ENCODE measurements at places on chromosomes 12 and 14. TPM values are rescaled to one million over a fixed set of nuclear protein-coding genes. Genes with fewer than 3 reads are reported as not detected.

Gene DPF3
- total RNA-seq = 32.8 TPM

DNA sequence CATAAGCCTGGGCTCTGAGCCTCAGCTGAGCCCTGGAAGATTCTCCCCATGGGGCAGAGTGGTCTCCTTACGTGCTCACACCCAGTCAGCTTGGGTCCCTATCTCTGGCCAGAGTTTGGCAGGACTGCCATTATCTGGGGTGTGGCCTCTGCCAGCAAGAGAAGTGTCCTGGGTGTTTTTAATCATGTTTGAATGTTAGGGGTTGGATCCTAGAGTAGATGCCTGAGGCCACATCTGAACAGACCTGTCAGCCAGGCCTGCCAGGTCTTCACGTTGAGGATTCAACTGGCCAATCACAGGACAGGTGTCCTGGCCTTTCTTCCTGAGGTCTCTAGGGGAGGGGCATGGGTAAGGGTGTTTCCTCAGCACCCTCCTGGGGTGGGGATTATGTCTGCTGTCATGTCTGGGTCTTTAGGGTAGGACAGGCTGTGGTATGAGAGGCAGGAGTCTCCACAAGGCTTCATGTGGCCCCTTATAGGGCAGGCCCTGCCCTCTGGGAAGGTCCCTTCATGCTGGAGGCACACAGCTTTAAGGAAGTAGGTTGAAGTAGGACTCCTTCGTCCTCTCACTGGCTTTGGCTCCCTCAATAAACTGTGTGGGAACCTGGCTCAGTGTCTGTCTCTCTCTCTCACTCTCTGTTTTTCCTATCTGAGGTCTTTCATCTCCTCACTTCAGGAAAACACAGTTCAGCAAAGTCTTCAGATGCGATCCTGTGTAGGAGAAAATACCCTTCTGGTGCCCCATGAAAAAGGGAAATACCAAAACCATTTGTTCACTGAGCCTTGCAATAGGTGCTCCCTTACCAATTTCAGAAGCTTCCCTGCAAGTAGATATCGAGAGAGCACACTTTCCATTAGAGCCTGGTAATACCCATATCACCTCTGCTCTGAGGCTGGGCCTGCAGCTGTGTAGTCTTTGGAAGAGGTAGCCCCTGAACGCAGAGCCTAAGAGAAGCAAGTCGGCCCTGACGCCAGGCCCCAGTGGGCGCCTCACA is 6.7 kb upstream of the FITM1 start:
- DNase-seq = no peak

GRCh38 chr14:59419303-59419702 is 45.9 kb downstream of the GPR135 start:
- DNase-seq = no peak

Gene PTPRQ
- total RNA-seq = 2.8 TPM

- no peak for DNase-seq
These were observed 96.7 kb downstream of the TMX1 start for GRCh38 chr14:51336734-51337133.

- DNase-seq = no peak
These were observed 4.3 kb downstream of the OLR1 start for GRCh38 chr12:10167599-10167998.
